ENCODE measurements at places on chromosomes 5 and 9.
A peak's percentile ranks its signal among the peaks of the same experiment; 100 is the strongest.

DNA sequence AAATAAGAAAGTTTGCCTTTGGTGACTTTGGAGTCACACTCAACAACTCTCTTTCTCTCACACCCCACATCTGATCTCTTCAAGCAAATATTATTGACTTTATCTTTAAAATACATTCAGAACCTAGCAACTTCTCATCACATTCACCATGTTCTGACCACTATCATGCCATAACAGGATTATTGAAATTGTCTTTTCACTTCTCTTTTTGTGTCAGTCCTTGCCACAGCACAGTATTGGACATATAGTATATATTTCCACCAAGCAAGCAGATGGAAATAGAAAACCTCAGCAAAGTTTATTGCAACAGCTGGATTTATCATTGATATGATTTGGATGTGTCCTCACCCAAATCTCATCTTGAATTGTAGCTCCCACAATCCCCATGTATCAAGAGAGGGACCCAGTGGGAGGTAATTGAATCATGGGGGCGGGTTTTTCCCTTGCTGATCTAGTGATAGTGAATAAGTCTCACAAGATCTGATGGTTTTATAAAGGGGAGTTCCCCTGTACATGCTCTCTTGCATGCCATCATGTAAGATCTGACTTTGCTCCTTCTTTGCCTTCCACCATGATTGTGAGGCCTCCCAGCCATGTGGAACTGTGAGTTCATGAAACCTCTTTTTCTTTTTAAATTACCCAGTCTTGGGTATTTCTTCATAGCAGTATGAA, 26.9 kb upstream of the ITGA1 start:
- no peak for DNase-seq

GRCh38 chr5:167903659-167904058, 387.8 kb upstream of the WWC1 start:
- DNase-seq, result no peak

- no peak for DNase-seq
These were observed 585.3 kb upstream of the CCNG1 start for GRCh38 chr5:162852134-162852533.

DNA sequence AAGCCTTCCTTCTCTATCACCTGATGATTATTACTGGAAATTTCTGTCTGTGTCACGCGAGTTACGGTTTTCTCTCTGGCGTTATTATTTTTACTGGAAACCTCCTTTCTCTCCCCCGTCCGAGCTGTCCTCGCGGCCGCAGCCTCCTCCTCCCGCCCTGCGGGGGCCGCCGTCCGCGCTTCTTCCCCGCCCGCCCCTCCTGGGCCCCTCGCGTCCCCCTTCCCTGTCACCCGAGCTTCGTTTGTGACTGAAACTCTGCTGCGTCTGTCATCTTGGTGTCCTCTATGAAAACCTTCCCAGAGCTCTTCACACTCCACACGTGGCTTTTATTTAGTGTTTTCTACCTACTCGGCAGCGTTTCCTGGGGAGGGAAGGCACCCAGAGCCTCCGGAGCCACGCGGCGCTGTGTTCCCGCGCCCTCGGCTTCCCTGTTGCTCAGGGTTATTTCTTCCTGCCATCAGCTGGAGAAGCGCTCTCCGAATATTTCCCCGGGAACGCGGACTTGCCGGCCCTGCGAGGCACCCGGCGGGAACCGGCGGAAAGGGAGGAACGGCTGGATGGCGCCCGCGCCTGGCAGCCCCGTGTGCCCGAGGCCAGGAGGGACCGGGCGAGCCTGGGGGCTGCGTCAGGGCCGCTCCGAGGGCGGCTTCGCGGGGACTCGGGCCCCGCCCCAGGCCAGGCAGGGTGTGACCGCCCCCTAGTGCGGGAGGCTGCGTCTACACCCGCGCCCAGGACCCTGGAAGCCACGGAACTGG, 33.9 kb downstream of the TRIP13 start:
- DNase-seq, result no peak

DNA sequence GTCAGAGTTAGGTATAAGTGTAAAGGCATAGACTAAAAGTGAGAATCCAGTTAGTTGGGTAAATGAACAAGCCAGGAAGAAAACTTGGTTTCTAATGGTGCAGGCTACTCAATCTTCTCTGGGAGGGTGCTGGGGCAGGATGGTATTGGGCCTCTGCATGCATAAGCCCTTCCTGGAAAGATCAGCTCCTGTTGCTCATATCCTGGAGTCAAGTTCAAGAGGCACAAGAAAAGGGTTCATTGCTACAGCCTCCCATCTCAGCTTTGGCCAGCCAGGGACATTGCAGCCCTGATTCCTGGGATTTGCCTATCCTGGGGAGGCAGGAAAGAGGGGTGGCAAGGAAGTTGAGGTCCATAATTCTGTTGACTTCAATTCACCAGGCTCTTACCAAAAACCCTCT, 40.7 kb upstream of the ATP6V1G1 start:
- DNase-seq, result no peak

GRCh38 chr5:126868338-126869004, 91.5 kb downstream of the LMNB1 start:
- no peak for DNase-seq

DNA sequence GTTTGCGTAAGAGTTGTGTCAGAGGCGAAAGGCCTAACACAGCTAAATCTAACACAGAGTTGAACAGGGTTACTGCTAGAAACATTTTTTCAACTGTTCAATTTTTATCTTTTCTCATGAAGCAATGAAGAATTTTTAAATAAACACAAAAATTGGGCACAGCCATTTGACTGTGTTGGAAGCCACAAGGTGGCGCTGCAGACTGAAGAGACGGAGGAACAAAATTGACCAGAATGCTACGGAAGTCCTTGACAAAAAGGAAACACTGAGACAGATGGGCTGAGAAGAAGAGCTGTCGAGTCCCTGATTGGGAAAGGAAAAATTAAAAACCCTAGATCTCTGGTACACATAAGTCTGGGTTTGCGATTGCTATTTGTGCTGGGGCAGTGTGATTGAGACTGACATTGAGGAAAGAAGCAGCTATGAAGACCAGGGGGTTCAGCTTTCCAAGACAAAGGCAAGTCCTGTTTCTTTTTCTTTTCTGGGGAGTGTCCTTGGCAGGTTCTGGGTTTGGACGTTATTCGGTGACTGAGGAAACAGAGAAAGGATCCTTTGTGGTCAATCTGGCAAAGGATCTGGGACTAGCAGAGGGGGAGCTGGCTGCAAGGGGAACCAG, at the start of gene PCDHB9:
PCDHB9 (plus strand) TSS at position 265 of the 616 bp plus-strand sequence; CDS start at position 423, 158 bp downstream.
- no peak for DNase-seq

DNA sequence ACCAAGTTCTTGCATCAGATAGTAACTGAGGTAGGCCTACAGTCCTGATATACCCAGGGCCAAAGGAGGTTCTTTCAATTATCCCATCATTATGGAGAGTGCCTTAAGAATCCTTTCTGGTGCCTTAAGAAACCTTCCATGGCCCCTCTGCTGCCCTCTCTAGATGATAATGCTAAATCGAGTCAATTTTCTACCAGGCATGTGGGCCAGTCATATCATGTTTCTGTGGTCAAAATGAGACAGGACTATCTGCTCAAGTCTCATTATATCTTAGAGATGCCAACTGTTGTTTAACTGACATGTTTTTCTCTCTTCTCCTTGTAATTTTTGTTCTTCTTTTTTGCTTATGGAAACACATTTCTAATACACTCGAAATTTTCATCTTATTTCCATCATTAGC, 127.6 kb downstream of the EDIL3 start:
- DNase-seq, result no peak

DNA sequence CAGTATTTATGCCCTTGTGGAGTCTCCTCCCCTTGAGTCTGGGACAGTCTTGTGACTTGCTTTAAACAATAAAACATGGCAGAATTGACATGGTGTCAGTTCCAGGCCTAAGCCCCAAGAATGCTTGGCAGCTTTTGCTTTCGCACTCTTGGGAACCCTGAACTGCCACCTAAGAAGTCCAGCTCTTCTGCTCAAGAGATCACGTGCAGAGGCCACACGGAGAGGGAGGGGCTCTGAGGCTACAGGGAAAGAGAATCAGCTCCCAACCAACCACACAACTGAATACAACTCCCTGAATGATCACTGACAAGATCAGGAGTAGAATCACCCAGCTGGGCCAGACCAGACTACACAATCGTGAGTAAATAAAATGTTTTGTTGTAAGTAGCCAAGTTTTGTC, 97.6 kb downstream of the MED27 start:
- DNase-seq, result no peak

DNA sequence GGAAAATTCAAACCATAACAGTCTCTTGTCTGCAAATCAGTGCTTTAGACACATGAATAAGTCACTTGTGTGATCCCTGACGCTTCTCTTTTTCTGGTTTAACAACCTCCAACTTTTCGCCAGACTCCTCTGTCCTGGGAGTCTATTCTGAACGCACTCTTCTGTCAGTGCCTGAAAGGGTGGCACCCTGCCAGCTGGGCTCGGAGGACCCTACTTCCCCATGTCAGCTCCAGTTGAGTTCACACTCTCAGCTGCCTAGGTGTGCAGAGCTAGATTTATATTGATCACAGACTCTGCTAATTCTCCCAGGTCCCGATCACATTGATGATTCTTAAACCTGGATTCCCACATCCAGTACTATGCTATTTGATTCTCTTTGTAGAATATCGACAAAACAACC, 649.1 kb downstream of the BNC2 start:
- no peak for DNase-seq

GRCh38 chr9:96219026-96219899, 82.7 kb downstream of the HSD17B3 start:
- DNase-seq, result no peak

DNA sequence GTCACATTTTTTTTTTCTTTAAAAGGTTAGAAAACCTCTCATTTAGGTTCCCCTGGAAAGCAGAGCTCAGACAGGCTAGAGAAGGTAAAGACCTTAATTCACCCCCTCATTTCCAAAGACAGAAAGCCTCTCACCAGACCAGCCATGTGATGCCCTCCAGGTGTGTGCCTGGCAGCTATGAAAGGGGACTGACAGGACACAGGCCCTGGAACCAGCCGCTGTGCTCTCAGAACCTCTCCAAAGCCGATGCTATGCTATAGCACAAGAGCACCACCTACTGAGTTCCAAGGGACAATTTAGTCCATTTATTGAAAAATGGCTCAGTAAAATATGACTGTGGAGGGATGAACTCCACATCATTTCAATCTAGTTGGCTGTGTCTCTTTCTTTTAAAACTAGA, 48.8 kb downstream of the FANCC start:
- no peak for DNase-seq

DNA sequence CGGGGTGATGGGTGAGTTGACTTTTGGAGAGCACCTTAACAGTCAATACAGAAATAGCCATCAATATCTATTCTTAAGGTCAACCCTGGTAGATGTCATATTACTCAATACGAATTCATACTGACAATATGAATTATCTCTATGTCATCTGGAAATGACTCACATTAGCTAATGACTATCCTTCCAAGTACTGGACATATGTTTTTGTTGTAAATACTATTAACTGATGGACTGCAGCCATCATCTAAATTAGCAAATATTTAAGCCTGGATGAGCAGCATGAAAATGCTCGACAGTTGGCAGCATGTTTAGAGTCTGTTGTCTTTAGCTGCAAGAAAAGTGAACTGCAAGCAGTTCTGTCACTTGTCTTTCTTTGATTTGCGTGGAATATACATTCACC, 19.6 kb upstream of the ISOC1 start:
- DNase-seq, result no peak

DNA sequence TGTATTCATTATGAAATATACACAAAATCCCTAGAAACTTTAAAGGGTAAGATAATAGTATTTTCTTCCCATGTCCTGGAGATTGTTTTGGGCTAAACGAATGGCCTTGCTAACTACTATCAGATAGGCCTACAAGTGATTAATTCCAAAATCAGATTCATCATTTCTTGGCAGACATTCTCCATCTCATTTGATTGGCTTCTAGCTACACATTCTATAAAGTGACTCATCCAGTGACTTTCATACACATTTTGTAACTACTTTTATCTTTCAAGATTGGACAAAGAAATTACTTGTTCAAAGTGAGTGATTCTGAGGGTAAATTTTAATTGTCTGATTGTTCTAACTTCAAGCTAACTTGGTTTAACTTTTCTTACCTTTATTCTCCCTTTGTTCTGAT, 93.3 kb downstream of the RAPGEF6 start:
- DNase-seq, result no peak

GRCh38 chr5:149913436-149914419, 30.9 kb downstream of the PDE6A start:
- DNase-seq, result no peak

DNA sequence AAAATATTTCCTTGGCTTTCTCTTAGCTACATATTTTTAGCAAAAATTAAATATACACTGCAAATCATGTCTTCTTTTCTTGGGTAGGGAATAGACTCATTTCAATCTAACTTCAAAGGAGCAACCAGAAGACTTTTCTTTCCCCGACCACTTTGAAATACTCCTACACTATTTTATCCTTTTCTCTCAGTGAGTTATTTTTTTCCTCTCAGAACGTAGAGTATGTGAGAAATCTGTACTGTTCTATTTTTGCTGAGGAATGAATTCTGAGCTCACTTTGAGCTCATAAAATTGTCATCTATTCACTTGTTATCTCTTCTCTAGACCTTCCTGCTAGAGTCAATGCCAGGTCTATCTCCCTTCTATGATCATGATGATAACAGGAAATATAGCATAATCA, 22.2 kb upstream of the DAPK1 start:
- DNase-seq, result no peak

DNA sequence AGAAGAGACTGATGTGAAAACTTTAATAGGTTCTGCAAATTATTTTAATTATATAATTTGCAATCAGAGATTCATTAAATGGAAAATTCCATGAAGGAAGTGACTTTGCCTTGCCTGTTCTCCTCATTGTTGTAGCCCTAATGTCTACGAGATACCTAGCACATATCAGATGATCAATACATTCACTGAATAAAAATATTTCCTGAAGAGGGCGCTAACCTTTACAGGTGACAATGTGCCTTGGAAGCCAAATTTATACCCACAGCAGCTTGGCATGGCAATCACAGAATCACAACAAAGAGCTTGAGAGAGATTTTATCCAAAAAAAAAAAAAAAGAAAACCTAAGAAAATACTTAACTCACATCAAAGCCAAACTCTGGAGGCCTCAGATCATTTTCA, 17.4 kb downstream of the HAUS6 start:
- DNase-seq, result no peak

- no peak for DNase-seq
These were observed 45.2 kb downstream of the RNF180 start for GRCh38 chr5:64210866-64211265.

GRCh38 chr5:100722657-100723056, 180.4 kb downstream of the ST8SIA4 start:
- DNase-seq, result no peak

- peak; percentile 7 for DNase-seq
These were observed 35.7 kb downstream of the EXD3 start for GRCh38 chr9:137387114-137387890.

DNA sequence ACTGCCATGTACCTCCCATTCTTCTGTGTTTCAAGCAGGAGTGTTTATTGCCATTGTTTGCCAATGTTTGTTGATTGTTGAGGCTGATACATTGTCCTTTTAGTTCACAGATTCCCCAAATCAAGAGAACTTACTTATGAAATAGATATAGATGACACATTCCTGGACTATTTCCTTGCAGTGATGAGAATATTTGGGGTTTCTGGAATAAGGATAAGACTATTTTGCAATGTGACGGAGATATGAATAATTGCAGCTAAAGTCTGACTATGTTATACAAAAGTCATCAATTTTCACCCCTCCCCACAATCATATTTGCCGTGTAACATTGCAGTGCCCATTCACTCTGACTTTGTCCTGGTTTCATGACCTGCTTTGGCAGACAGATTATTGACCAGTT, 460.8 kb downstream of the CDH10 start:
- no peak for DNase-seq
